Left lung (tissue), 14 donors: ENCODE measurements at places on chromosomes 2 and 18. TPM values are rescaled to one million over a fixed set of nuclear protein-coding genes. Genes with fewer than 3 reads are reported as not detected.

DNA sequence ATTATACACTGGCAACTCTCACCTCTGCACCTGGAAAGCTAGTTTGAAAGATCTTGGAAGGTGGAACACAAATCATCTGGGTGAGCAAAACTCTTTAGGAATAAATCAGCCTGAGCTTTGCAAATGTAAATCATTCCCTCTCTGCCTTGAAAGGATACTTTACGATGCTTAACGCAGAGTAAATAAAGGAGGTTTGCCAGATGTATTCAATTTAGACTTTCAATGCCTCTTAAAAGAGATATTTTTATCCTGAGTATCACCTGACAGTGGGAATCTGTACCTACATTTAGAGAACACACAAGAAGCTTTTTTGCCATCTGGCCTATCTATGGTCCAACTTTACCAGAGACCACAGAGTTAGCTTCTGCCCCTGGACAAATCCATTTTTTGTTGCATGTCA, 983.2 kb upstream of the CDH2 start:
- DNase-seq: no peak

GRCh38 chr2:109005686-109006204, 16.7 kb upstream of the EDAR start:
- DNase-seq: no peak

The ANKRD30BL gene
- polyA plus RNA-seq: 0.65 TPM

The FBXO36 gene
- polyA plus RNA-seq: 5.1 TPM

The ASB18 gene
- 0.05 TPM for polyA plus RNA-seq

The SAG gene
- 0.24 TPM for polyA plus RNA-seq

The CCDC148 gene
- 6.0 TPM for polyA plus RNA-seq

GRCh38 chr18:49747876-49748275, 65.5 kb downstream of the ACAA2 start:
- no peak for DNase-seq

DNA sequence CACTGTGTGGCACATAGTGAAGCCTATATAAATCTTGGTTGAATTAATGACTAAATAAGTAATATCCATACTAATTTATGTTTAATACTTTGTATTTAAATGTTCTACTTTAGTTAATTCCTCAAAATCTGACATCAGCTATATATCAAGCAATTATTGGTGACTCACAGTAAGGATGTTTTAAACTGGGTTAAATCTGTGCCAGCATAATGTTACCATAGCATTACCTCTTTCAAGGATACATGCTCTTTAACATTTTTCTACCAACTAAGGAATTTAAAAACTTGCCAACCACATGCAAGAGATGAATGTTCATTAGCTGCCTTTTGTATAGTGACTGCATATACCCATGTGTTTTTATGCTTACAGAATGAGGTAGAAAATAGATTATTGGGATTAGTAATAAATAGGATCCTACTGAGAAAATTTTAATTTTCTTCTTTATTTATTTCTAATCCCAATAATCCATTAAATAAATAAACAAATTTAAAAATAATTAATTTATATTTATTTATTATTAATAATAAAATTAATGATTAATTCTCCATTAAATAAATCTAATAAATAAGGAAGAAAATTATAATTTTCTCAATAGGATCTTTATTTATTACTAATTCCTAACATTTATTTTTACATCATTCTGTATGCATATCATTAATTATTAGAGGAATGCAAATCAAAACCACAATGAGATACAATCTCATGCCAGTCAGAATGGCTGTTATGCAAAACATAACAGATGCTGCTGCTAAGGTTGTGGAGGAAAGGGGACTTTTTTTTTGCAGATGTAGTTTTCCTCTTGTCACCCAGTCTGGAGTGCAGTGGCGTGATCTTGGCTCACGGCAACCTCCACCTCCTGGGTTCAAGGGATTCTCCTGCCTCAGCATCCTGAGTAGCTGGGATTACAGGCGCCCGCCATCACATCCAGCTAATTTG, 410.7 kb upstream of the DSEL start:
- no peak for DNase-seq

- no peak for DNase-seq
These were observed 13.9 kb upstream of the BUB1 start for GRCh38 chr2:110691612-110692258.

DNA sequence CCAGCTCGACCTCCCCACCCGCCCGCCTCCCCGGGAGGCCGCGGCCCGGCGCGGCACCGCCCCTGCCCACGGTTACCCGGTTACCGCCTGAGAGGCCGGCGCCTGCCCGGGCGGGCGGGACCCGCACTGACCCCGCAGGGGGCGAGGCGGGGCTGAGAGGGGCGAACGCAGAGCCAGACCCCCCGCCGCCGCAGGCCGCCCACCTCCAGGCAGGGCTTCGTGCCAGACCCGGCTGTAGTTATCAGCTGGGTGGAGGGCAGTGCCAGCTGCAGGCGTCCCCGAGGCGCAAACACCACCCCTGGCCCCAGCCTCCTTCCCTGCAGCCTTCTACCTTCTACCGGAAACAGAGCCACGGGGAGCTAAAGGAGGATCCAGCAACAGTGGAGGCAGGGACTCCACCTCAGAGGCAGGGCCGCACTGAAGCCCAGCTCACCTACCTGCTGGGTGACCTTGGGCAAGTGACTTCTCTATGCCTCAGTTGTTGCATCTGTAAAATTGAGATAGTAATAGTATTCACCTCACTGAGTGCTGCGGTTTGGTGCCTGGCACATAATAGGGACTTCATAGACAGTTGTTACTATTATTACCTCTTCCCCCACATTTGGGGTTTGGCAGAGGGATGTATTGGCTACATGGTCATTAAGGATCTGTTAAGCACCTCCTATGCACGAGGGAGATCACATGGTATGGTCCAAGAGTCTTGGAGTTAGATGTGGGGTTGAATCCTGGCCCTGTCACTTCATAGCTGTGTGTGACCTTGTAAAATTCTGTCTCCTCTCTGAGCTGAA, 231.6 kb upstream of the SMAD2 start:
- no peak for DNase-seq

DNA sequence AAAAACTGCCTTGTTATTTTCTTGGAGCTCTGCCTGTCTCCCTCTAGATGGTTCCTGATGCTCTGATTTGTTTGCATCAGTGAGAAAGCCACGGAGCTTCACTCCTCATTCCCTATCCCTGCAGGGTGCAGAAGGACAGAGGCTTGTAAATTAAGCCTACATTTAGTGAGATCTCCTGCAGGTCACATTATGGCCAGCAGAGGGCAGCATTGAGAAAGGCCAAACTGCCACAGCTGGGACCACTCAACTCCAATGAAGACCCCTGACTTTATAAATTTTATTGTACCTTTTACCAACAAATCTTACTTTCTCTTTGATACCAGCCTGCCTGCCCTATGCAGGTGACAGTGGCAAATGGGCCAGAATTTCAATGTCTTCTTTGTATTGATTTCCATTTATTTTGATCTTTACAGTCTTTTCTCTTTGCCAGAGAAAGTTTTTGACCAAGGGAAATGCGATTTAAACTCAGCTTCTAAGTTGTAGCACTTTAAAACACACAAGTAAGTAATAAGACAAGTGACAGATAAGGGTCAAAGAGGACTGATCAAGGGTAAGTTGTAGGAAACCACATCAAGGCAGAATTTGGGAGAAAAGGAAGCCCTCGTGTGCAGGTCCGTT, 1029.1 kb upstream of the KLHL29 start:
- DNase-seq: peak; percentile 39

DNA sequence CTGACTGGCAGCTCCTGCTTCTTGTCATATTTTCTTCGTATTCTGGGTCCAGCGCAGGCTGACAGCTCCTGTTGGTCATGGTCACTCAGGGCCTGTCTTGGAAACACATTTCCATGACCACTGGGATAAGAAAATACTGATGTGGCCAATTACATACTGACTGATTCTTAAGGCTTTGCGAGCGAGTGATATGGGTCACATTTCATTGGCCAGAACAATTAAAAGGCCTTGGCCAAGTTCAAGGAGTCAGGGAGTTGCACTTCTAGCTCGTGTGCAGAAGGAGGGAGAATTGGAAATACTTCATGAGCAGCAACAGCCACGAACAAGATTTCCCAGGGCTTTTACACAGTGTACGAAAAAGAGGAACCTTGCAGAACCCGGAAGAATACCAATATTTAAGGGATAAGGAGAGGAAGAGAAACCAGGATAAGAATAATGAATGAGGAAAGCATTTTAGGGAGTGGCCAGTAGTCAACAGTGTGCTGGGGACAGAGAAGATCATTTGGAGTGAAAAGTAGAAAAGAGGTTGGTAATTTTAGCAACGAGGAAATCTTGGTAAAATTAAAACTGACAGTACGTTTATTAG, 149.5 kb downstream of the ATP9B start:
- no peak for DNase-seq

DNA sequence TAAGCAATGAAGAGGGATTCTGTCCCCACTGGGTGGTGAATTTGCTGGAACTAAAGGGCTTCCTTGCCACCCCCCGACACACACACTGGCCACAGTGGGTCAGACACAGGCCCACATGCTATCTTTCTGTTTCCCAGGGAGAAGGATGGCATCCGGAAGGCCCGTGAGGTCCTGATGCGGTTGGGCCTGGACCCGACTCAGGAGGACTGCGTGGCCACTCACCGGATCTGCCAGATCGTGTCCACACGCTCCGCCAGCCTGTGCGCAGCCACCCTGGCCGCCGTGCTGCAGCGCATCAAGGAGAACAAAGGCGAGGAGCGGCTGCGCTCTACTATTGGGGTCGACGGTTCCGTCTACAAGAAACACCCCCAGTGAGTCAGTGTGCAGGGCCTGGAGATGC, 44.6 kb downstream of the HK2 start:
- no peak for DNase-seq

- no peak for DNase-seq
These were observed 400.7 kb downstream of the HRH4 start for GRCh38 chr18:24860978-24861680.

The IL36RN gene
- polyA plus RNA-seq: 0.14 TPM

- no peak for DNase-seq
These were observed 21.5 kb upstream of the REEP1 start for GRCh38 chr2:86358957-86359356.

- no peak for DNase-seq
These were observed 96.1 kb upstream of the ZNF397 start for GRCh38 chr18:35144698-35145097.

DNA sequence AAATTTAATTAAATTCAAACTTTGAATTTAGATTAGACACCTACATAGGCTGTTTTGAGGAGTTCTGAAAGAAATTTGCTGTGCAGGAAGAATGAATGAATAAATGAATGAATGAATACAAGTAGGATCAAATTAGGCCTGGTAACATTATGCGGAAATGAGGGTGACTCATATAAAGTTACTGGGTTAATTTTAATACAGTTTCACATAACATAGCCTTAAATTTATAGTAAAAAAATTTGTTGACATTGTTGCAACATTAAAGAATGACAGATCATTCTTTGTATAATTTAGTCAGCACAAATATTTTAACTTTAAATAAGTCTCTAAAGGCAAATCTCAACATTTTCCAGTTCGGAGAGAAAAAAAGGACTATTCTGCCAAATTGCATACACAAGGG, 1293.1 kb upstream of the SLC39A10 start:
- no peak for DNase-seq

The FEV gene
- not detected for polyA plus RNA-seq

The KRTCAP3 gene
- 17.8 TPM for polyA plus RNA-seq

The ASPRV1 gene
- polyA plus RNA-seq: 3.4 TPM

DNA sequence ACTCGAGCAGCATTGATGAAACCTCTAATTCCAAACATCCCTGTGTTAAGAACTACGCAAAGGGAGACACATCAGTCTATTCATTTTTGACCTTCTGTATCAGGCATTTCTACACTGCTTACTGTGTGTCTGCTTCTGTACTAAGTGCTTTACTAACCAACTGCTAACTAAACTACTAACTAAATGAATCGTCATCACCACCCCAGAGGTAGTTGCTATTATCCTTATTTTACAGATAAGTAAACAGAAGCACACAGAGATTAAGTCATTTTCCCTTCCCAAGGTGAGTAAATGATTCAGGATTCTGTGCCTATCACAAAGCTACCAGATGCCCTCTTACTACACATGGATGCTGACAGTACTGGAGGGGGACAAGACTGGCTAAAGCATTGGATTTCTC, 284.1 kb downstream of the AGPS start:
- DNase-seq: no peak

GRCh38 chr2:84486441-84487115, 27.5 kb upstream of the SUCLG1 start:
- DNase-seq: peak; percentile 92

DNA sequence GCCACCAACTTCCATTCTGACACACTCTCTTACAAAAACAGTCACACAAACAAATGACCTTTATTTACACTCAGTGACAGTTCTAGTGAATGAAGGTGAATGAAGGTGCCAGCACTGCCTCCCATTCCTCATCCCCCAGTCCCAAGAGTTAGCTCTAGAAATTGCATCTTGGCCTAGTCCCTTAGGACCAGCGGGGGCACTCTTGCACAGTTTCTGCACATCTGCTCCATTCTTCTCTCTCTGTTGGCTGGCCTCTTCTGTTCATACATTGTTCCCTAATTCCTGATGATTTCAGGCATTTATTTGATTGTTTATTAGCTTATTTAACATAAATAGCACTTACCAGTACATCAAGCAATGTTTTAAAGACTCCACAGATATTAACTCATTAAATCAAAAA, 30.9 kb downstream of the GAREM1 start:
- DNase-seq: no peak

GRCh38 chr2:231017231-231017598, 20.1 kb upstream of the C2orf72 start:
- no peak for DNase-seq

DNA sequence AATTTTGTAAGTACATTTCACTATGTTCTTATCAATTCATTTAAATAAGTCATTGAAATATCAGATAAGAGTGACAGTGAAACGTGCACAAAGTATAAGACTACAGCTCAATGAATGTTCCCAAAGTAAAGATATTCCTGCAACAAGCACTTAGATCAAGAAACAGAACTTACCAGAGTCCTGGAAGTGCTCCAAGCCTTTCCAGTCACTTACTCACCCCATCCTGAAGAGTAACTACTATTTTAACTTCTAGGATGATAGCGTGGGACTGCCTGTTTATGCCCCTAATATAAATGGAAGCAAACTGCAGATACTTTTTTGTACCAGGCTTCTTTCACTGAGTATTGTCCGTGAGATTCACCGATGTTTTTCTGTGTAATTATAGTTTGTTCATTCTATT, 768.9 kb downstream of the SLC4A3 start:
- DNase-seq: no peak

DNA sequence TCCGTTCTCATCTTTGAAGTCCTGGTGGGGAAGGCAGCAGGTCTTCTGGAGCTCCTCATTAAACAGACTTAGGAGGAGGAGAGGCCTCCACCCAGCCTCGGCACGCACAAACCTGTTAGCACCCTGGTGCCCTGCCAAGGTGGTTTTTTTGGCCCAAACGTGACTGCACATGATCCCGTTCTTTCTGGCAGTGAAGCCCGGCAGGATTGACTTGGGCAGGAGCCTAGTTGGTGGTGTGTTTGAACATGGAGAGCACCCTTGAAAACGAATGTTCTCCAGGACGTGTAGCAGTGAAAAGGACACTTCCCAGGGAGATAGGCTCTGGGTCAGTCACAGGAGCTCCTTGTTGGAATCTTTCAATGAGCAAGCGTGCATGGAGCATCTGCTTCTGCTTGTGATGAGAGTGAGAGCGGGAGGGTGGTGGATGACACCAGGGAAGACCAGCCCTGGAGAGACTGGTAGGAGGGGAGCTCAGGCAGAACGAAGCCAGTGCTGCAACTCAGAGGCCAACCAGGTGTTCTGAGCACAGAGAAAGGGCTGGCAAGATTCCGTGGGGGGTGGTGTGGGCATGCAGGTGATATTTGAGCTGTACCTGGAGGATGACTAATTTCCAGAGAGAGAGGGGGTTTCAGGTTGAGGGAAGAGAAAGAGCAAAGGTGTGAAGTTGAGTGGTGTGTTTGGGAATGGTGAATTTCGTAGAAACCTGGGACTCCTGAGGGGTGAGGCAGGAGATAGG, 73.8 kb downstream of the TANC1 start:
- no peak for DNase-seq

GRCh38 chr2:108958632-108959341, 30.2 kb downstream of the EDAR start:
- DNase-seq: no peak
